ENCODE measurements at places on chromosomes 1 and 21. TPM values are rescaled to one million over a fixed set of nuclear protein-coding genes. Genes with fewer than 3 reads are reported as not detected.

GRCh38 chr1:28159243-28159642 is 17.2 kb downstream of the PTAFR start:
- no peak for DNase-seq

DNA sequence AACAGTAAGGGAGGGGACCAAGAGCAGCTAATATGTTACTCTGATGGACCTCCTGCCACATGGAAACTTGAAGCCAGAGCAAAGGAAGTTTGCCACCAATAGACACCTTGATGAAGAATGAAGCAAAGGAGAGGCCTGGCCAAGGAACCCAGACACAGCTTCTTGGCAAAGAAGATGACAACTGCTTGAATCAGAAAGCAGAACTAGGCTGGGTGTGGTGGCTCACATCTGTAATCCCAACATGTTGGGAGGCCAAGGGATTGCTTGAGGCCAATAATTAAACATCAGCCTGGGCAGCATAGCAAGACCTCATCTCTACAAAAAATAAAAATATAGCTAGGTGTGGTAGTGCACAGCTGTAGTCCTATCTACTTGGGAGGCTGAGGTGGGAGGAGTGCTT is 31.7 kb upstream of the CAPZB start:
- DNase-seq: no peak

DNA sequence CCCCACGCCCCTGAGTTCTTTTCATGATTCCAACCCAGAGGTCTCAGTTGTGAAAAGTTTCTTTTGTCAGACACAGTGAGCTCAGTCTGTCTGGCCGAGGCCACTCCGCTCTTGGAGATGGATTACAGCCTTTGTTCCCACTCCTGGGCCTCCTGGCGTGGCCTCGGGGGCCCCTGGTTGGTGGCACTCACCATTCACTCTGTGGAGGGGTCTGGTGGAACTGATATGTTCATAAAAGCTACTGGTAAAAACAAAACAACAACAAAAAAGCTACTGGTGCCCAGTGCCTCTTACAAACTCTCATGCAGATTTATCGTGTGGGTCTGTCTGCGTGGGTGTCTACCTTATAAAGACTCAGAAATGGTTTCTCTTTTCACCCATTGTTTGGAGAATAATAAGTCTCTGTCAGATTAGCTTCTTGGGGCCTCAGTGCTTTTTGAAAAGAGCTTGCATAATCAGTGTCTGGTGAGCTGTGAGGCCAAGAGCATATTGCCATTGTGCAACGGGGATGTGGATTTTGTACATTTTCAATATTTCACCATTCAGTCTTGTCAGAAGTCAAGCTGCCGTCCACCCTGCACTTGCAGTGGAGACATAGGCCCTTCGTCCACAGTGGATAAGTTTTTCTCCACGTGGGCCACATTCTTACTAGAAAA is 86.7 kb downstream of the GALNT2 start:
- no peak for DNase-seq

Gene SCP2
- 90.3 TPM for total RNA-seq

Gene PTCH2
- total RNA-seq: 1.0 TPM

- no peak for DNase-seq
These were observed 76.8 kb downstream of the PLA2G4A start for GRCh38 chr1:186905561-186905960.

- no peak for DNase-seq
These were observed 147.3 kb downstream of the CLIC6 start for GRCh38 chr21:34815831-34816705.

Gene GCSAML
- 0.19 TPM for total RNA-seq

- DNase-seq: no peak
These were observed 4.4 kb downstream of the CLDN19 start for GRCh38 chr1:42735477-42736105.

All from psoas muscle (tissue), 8 donors.